ENCODE measurements at places on chromosomes 6 and 20. TPM values are rescaled to one million over a fixed set of nuclear protein-coding genes. Genes with fewer than 3 reads are reported as not detected.

GRCh38 chr6:149032599-149033405, 284.7 kb upstream of the TAB2 start:
- DNase-seq, result no peak

DNA sequence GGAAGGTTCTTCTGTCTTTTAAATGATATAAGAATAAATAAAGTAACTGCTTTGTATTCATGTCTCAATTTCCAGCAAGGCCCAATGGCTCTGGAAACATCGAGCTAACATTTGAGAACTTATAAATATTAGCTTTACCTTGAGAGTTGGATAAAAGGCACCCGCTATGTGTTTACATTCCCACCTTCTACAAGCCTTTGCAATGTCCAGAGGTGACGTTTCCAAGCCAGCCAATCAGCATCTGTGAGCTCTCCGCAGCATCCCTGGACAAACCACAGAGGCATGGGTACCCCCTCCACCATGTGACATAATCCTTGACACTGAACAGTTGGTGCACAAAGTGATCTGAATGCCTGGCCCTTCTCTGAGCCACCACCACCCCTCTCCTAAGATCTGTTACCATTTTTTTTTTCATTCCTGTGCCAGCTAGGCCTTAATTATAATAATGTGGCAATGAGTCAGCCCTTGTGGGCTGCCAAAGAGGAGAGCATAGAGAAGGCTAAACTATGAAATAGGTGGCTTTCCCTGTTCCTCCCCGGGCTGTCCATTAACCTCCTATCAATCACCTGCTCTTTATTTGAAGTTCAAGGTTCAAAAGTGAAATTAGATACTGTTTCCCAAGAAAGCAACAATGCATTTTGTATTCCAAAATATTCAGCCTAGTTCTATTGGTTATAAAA, 4.1 kb downstream of the CBLN4 start:
- DNase-seq, result no peak

DNA sequence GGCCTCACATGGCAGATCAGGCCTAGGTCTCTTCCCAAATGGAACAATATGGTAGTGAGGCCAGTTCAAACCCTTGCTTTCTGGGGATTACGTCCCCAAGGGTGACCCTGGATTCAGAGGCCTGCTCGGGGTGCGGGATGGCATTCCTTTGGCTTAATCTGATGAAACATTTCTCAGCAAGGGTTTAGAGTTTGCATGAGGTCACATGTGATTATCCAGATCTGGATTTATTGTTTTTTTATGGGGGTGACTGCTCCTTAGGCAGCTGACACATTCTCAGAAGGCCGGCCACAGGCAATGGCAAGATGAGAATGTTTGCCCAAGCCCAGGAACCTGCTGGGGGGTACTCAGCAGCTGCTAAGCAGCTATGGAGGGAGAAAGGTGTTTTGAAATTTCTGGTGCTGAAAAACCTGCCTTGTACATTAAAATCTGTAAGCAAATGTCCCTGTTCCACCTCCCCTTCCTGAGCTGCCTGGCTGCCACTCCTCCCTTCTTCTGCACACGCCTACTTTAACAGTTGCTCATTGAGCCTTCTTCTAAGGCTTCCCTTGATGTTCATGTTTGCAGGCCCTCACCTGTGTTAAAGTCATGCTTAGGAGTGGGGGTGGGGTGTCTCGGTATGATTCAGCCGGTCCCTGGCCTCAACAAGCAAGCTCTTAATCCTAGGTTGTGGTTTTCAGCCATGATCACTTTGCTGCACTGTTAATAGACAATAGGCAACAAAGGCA, 37.9 kb upstream of the FUCA2 start:
- DNase-seq, result no peak

GRCh38 chr6:121143476-121143875, 190.8 kb downstream of the TBC1D32 start:
- DNase-seq, result no peak

C20orf144 gene
- total RNA-seq, result not detected

EDN3 gene
- total RNA-seq, result 0.16 TPM

PHF3 gene
- total RNA-seq, result 63.8 TPM

BPIFB4 gene
- total RNA-seq, result not detected
